ENCODE measurements at places on chromosomes 11 and 22. TPM values are rescaled to one million over a fixed set of nuclear protein-coding genes. Genes with fewer than 3 reads are reported as not detected.

GRCh38 chr11:122234780-122235179 lies 118.8 kb upstream of the BLID start:
- DNase-seq, result no peak

GRCh38 chr11:122253589-122254231 lies 137.7 kb upstream of the BLID start:
- DNase-seq, result no peak

GRCh38 chr11:133347988-133348387 lies 184.3 kb downstream of the OPCML start:
- DNase-seq, result no peak

GRCh38 chr22:30265823-30266444 lies 717 bp downstream of the OSM start:
- peak; percentile 81 for DNase-seq

DNA sequence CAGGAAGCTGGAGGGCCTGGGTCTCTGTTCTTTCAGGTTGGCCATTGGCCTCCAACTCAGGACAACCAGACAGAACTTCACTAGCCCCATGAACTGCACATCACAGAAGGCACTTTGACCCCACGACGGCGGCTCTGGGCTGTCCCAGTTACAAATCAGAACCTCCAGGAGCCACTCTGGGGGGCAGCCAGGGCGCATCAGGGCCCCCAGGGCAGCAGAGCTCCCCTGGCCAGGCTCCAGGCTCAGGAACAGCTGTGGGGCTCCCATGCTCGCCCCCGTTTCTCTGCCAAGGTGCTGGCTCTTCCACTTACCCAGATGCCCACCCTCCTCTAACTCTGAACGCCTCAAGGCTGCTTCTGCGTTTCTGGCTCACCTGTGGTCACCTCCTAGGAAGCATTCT lies 25.5 kb downstream of the TOLLIP start:
- no peak for DNase-seq

The EPS8L2 gene
- total RNA-seq, result 6.4 TPM

GRCh38 chr11:129787532-129788155 lies 28.0 kb upstream of the TMEM45B start:
- no peak for DNase-seq

The NCR3LG1 gene
- total RNA-seq, result 2.3 TPM

- no peak for DNase-seq
Measured at GRCh38 chr11:118524356-118524755, 2.9 kb upstream of the TTC36 start.

GRCh38 chr11:94768602-94769541 lies 716 bp downstream of the AMOTL1 start:
- DNase-seq, result peak; percentile 68

DNA sequence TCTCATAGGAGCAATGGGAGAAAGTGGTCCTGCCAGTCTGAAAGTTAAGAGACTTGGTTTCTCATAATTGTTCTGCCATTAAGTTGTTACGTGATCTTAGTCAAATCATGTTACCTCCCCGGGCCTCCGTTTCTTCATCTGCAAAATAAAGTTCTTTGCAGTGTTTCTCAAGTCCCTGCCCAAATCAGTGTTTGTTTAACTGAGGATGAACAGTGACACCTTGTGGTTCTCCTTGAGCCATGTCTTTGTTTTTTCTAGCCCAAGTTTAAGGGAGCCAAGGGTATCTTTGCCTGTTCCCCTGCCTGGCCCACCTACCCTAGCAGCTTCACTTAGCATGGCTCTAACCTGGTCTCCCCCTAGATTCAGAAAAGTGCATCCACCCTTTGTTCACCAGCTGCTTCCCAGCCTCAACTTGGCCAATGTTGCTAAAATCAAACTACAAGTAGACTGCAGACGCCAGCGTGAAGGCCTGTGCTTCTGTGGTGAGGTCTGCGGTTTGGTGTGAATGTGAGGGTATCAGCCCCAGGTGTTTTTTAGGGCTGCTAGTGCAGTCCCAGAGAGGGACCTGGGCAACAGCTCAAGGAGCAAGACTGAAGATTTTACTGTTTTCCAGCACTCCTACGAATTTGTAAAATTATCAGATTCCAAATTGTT lies 35.5 kb downstream of the FZD4 start:
- no peak for DNase-seq

- DNase-seq, result no peak
Measured at GRCh38 chr22:29150701-29151100, 55.0 kb upstream of the EMID1 start.

GRCh38 chr11:75822541-75822940 lies 7.5 kb downstream of the UVRAG start:
- no peak for DNase-seq

The SPATA19 gene
- not detected for total RNA-seq

- DNase-seq, result no peak
Measured at GRCh38 chr11:23206741-23207336, 346.6 kb upstream of the CCDC179 start.

DNA sequence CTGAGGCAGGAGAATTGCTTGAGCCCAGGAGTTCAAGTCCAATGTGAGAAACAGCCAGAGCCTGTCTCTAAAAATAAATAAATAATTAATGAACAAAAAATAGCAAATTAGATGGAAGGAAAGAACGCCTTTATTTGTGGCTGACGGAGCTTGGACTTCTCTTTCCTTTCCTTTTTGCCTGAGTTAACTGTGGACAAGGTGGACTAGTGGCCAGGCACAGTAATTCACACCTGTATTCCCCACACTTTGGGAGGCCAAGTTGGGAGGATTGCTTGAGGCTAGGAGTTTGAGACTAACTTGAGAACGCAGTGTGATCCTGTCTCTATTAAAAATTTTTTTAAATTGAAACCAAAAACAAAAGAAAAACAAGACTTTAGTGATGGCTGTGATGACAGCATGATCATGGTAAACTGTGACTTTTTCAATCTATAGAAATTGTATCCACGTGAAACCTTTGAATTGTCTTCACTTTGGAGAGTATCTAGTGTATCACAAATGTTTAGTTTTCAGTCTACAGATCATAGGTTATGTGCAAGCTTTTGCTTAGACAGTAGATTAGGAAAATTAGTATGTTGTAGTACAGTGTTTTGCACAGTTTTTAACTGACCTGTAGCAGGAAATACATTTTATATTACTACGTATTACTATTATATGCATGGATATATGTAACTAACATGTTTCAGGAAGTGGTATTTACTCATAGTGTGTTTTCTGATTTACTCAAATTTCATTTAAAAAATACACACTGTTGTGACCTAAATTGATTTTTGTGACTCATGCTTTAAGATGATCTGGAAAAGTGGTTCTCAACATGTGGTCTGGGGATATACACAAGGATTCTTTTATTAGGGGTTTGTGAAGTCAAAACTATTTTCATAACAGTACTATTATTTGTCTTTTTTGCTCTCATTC lies 42.1 kb downstream of the KDM2A start:
- no peak for DNase-seq

GRCh38 chr11:1123970-1124369 lies 33.8 kb upstream of the MUC5AC start:
- no peak for DNase-seq

GRCh38 chr11:65036931-65037330 lies 4.1 kb upstream of the SAC3D1 start:
- peak; percentile 83 for DNase-seq

DNA sequence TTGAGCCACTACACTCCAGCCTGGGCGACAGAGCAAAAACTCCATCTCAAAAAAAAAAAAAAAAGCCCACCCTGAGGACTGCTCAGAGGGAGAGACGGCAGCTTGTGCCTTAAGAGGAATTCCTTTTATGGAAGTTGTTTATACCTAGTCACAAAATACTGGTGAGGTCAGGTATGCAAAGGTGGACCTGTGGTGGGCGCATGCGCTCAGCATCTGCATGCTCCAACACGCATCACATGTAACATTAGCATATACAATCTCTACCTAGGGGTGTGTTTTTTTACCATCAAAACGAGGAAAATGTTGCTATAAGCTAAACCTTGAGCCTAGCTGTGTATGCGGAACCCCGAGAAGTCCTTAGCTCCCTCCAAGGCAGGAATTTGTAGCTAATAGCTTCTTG lies 6.8 kb upstream of the SART1 start:
- DNase-seq, result no peak

DNA sequence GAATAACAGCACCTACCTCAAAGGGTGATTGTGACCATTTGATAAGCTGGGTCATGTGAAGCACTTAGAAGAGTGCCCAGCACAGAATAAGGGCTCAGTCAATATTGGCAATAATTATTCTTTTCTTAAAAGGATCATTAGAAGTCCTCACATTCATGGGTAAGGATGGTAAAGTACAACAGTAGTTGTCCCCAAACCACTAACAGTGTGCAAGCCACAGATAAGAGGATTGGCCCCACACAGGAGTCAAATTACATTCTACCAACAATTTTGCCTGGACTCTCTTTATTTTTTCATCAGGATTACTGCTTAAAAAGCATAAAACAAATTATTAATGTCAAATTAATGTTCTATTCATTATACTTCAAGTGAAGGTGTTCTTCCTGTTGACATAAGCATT lies 271.5 kb upstream of the PDGFD start:
- DNase-seq, result no peak

DNA sequence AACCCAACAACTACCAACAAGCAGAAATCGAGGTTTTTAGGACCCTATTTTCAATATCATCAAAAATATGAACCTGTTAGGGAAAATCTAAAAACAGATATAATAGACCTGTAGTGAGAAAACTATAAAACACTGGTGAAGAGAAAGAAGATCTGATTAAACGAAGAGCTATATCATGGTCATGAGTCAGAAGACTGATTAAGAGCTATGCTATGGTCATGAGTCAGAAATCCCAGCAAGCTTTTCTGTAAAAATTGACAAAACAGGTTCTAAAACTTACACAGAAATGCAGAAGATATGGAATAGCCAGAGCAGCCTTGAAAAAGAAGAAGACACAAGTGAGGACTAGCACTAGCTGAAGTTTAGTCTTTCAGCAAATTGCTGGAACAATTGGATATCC lies 345.0 kb downstream of the TBC1D22A start:
- no peak for DNase-seq

GRCh38 chr11:113173126-113173525 lies 141.3 kb upstream of the TTC12 start:
- DNase-seq, result no peak

DNA sequence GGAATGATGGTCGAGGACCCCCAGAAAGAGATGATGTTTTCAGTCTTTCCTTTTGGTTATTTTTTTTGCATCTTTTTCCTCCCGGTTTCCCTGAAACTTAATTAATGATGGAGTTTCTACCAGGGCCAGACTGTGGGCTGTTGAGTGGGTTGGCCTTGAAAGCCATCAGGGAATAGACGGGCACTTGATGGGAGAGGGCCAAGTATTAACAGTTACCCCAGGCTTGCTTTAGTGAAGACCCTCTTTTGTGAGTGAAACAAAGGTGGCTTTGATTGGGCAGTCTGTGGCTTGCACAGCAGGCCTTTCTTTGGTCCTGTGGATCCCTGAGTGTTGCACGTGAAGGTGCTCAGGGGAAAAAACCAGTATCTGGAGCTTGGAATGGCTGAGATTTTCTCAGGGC lies 56.9 kb downstream of the AMOTL1 start:
- no peak for DNase-seq

DNA sequence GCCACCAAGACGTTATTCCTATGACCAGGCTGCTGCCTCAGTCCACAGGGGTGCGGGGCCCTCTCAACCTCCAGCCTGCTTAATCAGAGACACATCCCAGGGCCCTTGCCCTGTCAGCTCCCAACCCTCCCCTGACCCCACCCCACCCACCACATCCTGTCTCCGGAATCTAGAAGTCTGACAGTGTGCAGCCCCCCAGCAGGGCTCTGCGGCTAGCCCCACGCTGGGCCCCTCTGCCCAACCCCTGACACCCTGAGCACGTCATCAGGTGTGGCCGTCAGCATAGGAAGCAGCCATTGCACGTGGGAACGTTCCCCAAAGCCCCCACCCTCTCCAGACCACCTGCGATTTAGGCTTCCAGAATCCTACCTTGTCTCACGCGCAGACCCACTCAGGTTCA lies 34.3 kb upstream of the IGSF9B start:
- DNase-seq, result no peak

Measured in right cardiac atrium (tissue), 5 donors.